Calu3 (cell line): ENCODE measurements at places on chromosomes 1 and 21.

GRCh38 chr1:214186103-214186824 lies 94.7 kb upstream of the SMYD2 start:
- no peak for DNase-seq

GRCh38 chr1:180053594-180054567 lies 99.3 kb downstream of the CEP350 start:
- no peak for DNase-seq

GRCh38 chr1:2501820-2502119 lies 24.6 kb downstream of the PANK4 start:
- no peak for DNase-seq

DNA sequence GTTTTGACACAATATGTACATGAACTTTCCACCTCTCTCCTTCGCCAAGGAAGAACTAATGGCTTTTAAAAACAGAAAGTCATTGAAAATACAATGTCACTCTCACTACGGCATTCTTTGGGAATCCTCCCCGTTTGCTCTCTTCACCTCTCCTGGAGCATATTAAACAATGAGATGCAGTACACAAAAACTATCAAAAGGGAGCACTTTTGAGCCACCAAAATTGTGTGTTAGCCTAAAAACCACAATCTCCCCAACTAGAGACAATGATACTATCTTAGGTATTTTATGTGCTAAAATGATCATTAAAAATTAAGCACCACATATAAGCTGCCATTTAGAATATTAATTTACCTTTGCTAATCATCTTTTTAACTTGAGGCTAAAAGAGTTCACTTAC lies 425.5 kb downstream of the KCTD3 start:
- DNase-seq: peak; percentile 22

DNA sequence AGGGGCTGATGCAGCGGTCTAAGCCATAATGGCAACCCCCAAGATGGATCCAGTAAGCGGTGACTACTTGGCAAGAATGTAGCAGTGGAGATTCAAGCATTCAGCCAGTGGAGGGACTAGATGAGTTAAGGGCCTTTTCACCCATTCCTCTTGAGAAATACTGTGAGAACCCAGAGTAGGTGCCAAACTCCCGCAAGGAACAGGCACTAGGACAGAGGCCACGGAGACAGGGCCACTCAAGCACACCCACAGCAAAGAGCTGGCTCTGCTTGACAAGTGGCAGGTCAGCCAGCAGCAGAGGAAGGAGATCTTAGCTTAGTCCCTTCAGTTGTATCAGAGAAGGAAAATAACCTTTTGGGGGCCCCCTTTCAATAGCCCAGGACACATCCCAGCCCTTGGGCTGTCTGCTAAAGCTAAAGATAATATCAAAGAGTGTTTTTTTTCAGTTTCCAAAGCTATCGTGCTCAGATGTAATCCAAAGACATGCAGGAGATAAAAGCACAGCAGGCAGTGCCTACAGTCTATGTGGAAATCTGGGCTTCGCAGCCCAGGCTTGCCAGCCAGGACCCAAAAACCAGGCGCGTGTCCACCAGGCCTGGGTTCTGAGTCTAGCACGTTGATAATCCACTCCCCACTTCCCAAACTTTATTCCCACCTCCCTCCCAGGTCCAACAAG lies 62.0 kb upstream of the GOLT1A start:
- no peak for DNase-seq

GRCh38 chr1:203663294-203663693 lies 36.7 kb downstream of the ATP2B4 start:
- DNase-seq: no peak
